Activated naive CD8-positive, alpha-beta T cell treated with anti-CD3 and anti-CD28 coated beads for 36 hours (primary cell): ENCODE measurements at places on chromosomes 7 and 10. TPM values are rescaled to one million over a fixed set of nuclear protein-coding genes. Genes with fewer than 3 reads are reported as not detected.

DNA sequence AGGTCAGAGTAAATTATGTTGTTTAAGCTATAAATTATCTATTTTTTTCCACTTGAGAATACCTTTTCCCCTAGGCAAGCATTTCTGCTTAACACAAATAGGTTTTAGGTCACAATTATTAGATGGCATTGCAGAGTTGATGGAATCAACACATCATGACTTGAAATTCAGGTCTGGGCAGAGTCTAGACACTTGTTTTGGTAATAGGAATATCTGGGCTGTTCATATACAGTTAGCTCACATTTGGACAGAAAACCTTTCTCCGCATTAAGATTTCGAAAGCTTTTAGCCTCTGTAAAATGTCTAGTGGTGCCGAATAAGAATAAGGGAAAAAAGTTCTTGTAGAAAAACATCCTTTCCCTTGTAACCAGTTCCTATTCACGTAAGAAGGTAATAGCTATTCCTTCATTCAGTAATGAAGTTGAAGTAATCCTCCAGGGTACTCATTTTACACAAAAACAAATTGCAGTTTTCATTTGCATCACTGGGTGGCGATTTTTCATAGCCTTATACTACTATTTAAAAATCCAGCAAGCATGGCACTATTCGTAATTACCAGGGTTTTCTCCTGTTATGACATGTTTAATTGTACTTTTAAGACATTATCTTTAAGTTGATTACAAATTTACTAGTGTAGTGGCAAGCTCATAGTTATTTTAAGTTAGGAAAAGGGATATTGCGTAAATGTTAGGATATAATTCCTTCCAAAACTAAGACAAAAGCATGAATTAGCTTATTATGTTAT is 37.0 kb downstream of the RPA3 start:
- no peaks in the 10 kb centered on the region for H3K27me3 ChIP-seq
- peak; percentile 13 for DNase-seq
- H3K4me3 ChIP-seq: no peak overlapping the region
- H3K27ac ChIP-seq: peak overlapping the region; percentile 38

- no peaks in the 10 kb centered on the region for H3K27me3 ChIP-seq
- H3K4me1 ChIP-seq: no peaks in the 10 kb centered on the region
- no peak overlapping the region for H3K4me3 ChIP-seq
- no peak overlapping the region for H3K27ac ChIP-seq
Observed at GRCh38 chr7:114530057-114530611, 115.5 kb downstream of the FOXP2 start.

DNA sequence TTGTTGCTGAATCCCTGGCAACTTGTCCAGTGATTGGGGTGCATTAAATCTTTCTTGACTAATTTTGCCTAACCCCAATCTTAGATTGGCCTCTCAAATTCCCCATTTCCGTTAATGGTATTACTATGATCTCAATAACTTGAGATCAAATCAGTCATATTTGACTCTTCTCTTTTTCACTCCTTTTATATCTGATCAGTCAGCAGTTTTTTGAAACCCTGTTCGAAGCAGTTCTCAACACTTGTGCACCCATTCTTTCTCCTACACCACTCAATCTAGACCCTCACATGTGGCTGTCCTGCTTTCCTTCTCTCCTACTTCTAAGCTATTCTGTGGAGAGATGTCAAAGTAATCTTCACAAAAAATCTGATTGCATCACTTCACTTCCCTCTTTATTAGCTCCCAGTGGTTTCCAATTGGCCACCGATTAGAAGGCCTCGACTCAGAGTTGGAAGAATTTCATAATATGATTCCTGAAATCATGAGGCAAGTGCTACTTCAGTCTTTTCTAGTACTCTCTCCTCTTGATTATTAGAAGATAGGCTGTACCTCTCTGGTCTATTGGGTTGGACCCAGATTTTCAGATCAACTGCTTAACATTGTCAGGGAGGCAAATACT is 128.9 kb downstream of the ZNF365 start:
- no peaks in the 10 kb centered on the region for H3K27me3 ChIP-seq
- no peak overlapping the region for H3K27ac ChIP-seq

SPDYE3 gene
- not detected for total RNA-seq

RPEL1 gene
- total RNA-seq: not detected

NUTM2E gene
- total RNA-seq: not detected

PPP1R17 gene
- total RNA-seq: not detected
